ENCODE measurements at places on chromosomes 3 and 15. TPM values are rescaled to one million over a fixed set of nuclear protein-coding genes. Genes with fewer than 3 reads are reported as not detected.

Gene GOLGA6D
- total RNA-seq, result not detected

Gene CTXN2
- total RNA-seq, result not detected

Gene WNT5A
- total RNA-seq, result 0.59 TPM

Gene REC114
- not detected for total RNA-seq

Gene SLC22A14
- total RNA-seq, result 0.05 TPM

Gene CAV3
- total RNA-seq, result not detected

Gene XIRP1
- 0.17 TPM for total RNA-seq

Gene IQCH
- 1.6 TPM for total RNA-seq

Gene MYLK
- 11.6 TPM for total RNA-seq

Gene EPM2AIP1
- 6.5 TPM for total RNA-seq

Gene PCSK6
- total RNA-seq, result 12.4 TPM

Gene IMPG2
- total RNA-seq, result not detected

Gene C3orf49
- not detected for total RNA-seq

Gene EPHB1
- total RNA-seq, result 0.06 TPM

All from A549 treated with AZD2906 at 1 μM for 4 hours (cell line).